ENCODE measurements at places on chromosomes 5 and 9.

DNA sequence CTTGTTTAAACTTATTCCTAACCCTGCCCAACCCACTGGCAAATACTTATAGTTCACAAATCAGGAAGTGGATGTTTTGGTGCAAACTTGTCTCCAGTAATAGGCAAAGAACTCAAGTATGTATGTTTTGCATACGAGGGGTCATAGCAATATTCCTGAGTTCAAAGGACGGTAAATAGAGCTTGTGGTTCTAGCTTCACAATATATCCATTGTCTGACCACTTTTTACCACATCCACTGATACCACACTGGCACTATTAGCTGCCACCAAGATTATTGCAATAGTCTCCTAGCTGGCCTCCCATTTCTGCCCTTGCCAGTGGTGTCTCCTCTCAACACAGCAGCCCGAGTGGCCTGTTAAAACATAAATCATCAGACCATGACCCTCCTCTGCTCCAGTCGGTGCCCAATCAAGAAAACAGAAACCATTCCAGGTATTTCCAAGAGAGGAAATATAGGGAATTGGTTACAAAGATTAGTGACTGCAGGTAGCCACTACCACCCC lies 17.0 kb downstream of the GRXCR2 start:
- no peak for DNase-seq

DNA sequence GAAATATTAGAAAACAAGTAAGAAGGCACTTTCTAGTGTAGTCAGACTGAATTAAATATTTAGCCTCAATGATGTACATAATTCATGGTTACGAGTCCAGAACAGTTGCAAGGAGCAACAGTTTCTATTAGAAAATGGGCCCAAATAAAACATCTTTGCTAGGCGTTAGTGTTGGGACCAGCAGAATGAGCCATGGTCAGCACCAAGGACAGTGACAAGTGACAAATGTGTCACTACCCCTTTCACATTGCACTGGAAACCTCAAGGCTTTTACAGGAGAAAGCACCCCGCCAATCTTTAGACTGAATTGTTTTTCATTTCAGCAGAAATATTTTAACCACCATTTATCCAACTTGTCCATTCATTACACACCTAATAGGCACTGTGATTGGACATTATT lies 301.3 kb upstream of the ADCY2 start:
- DNase-seq = no peak

- DNase-seq = no peak
Observed at GRCh38 chr5:55680353-55680752, 31.8 kb downstream of the SLC38A9 start.

GRCh38 chr5:168706655-168707069 lies 127.5 kb upstream of the PANK3 start:
- peak; percentile 24 for DNase-seq
